ENCODE measurements at places on chromosomes 2 and 18.
A peak's percentile ranks its signal among the peaks of the same experiment; 100 is the strongest.

DNA sequence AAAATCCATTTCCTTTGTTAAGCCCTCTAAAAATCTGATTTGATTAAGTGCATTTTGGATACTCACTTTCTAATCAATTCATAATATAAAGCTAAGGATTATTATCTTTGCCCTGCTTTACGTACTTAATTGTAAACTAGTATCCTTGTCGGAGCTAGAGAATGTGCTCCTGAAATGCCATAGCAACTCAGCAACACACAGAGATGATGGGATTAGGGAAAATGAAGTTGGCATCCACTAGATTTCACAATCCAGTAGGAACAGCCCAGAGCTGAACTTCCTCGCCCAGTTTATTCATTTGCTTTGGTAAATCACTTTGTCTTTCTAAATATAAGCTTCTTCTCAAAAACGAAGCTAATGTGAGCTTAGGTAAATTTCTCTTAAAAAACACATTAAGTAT is 386.3 kb downstream of the CTNNA2 start:
- no peak for DNase-seq

DNA sequence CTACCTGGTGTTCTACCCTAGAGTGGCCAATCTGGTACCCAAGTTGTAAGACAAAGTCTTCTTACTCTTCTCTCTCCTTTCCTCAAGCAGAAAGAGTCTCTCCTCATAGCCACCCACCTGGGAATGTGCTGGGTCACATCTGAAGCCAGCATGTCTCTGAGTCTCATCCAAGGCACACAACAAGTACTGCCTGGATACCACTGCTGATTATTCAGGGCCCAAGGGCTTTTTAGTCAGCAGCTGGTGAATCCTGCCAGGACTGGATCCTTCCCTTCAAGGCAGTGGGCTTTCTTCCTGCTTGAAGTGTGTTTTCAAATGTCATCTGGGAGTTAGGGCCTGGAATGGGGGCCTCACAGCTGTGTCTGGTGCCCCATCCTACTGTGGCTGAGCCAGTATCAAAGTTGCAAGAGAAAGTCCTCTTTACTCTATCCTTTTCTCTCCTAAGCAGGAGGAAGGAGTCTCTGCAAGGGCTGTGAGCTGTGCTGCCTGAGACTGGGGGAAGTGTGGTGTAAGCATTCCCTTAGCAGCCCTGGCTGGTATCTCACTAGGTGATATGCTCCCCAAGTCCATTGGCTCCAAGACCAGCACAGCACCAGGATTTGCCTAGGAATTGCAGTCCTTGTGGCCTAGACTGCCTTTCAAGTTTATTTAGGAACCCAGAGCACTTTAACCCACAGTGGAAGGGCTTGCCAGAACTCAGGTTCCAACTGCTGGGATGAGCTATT is 27.2 kb downstream of the OXER1 start:
- DNase-seq, result no peak

- DNase-seq, result no peak
Measured at GRCh38 chr2:28375236-28375635, 17.4 kb upstream of the FOSL2 start.

DNA sequence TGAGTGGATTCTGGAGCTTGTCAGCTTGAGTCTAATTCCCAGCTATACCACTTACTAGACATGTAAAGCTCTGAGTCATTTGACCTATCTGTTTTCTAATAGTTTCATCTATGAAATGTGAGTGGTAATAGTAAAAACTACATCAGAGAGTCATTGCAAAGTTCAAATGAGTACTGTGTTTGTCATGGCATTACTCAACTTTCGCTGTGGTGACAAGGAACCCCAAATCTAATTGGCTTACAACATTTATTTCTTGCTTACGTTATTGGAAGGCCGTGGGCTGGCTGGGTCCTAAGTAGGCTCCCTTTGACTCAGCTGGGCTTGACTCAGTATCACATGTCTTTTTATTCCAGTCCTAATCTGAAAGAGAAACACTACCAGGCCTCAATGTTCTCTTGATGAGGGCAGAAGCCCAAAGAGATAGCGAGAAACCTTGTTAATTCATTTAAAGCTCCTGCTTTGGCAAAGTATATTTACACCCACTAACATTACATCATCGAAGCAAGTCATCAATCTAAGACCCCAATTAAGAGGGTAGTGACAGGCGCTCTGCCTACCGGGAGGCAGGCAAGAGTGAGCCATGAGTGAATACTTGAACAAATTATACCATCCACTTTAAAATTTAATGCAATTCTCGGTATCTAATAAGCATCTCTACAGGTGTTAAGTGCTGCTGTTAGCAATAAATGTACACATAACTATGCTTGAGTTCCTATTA is 431.8 kb upstream of the SPHKAP start:
- DNase-seq, result peak; percentile 98

DNA sequence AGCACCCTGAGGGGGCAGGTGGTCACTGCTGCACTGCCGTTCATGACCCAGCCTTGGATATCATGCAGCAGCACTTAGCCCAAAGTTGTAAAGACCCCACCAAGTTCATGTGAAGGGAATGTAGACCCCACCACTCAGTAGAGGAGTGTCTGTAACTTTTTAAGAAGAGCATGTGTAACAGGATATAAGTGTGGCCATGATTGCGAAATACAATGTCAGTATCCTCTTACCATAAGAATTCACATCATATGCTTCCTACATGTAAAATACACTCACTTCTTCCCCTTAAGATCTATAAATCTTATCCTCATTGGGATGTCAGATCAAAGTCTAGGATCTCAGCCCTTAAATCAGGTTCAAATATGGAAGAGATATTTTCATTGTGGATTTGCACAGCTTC is 276.9 kb downstream of the PTPRM start:
- DNase-seq, result no peak

- DNase-seq, result peak; percentile 15
Measured at GRCh38 chr2:48249631-48250473, 280.1 kb upstream of the STON1 start.

DNA sequence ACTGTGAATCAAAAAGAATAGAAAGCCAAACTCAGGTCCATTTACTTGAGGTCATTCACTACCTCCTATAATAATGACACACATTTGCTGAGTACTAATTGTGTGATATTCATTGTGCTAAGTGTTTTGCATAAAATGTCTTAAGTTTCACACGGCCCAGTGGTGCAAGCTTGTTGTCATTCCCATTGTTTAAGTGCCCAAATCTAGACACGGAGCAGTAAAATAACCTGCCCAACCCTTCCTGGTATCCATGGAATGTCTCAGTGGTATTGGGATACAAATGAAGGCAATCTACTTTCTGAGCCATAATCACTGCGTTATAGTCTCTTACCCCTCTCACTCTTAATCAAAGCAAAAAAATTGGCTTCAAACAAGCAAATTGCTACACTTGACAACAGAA is 233.3 kb downstream of the NCKAP5 start:
- DNase-seq, result peak; percentile 13

DNA sequence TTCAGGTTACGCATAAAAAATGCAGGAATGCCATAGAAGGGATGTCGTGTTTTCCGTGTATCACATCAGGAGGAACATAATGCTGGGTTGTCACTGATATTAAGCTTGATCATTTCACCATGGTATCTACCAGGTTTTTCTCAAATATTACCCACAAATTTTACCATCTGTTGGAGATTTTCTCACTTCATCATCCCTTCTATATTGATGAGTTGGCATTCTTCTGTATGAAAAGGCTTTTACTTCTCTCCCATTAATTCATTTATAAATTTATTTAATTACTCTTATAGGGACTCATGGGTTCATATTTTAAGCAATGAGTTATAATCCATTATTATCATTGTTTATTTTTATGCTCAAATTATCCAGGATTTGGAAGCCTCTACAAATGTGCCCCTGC is 608.2 kb downstream of the EPHA4 start:
- DNase-seq, result no peak

DNA sequence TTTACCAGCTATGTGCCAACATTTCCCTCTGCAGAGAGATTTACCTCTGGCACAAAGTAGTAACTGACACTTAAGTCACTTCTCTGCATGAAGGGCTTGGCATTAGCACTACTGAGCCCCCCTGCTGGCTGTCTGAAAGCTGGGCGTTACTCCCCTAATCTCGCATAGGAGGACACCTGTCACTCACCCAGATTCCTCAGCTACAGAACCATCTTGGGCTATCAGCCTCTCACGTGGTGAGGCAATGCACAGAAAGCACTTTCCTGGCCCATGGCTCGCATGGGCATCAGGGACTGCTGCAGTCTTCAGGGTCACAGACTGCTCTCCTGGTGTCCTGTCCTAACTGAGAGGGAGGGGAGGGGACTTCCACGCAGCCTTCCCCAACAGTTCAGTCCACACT is 12.0 kb downstream of the SERPINE2 start:
- no peak for DNase-seq

DNA sequence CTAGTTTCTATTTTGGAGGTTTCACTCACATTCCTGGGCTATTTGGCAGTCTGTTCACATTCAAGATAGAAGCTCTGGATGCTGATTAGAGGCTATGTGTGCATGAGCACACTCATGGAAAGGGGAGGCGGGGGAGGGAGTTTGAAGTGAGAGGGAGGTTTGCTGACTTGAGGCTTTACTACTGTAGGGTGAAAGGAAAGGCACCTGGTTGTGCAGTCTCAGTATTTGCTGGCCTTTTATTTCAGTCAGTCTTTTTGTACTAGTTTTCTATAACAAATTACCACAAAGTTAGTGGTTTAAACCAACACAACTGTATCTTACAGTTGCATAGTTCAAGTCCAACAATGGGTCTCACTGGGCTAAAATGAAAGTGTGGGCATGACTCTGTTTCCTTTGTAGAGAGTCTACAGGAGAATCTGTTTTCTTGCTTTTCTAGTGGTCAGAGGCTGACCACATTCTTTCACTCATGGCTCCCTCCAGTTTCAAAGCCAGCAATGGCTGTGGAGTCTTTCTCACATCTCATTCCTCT is 47.7 kb upstream of the NR4A2 start:
- DNase-seq, result no peak

GRCh38 chr2:78780256-78780655 is 245.2 kb upstream of the REG3G start:
- no peak for DNase-seq

DNA sequence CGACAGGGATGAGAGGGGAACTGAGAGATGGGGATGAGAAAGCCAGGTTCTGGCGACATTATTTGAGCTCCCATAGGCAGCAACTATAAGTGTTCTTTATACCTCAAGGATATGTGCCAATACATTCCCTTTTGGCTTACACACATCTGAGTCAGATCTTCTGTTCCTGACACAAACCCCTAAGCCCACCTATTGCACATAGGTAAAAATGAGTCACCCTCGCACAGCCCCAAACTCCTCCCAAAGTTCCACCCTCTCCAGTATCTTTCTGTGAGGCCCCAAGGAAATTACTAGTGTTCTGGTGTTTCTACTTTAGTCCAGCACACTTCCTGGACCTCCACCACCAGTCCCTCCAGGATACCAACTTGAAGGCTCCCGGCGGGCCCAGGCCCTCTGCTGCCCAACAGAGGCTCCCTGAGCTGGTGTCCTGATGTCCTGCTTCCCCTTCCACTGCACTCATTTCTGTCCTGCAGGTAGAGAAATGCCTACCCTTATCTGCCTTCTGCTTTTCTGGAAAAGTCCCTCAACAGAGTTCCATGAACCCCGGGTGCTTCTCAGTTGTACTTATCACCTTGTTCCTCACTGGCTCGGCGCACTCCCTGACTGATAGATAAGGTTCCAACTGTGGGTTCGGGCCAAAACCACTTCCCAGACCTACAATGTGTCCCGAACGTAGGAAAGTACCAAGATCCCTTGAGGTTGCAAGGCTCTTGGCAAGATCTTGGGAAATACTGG is 125.5 kb downstream of the EN1 start:
- DNase-seq, result no peak

DNA sequence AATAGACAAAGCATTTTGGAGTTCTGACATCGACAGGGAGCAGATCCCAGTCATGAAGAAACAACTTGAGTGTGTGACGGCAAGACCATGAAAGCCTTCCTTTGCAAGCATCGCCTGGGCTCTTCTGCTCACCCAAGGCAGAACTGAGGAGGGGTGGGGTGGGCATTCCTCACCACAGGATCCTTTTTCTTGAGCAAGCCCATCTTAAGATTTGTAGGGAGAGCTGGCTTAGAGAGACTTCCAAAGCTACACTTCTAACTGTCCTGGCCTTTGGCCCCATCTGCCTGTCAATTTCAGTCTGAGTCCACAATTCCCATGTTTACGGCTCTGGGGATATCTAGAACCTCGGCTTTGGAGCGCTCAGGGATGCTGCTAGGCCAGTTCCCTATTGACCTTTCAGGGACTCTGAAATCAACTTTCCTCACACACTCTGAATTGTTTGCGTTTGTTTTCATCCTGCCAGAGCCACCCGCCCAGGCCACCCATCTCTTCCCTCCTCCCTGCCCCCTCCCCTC is 3.7 kb downstream of the KLHL14 start:
- DNase-seq, result no peak

GRCh38 chr18:50937183-50937582 is 30.7 kb upstream of the ELAC1 start:
- DNase-seq, result no peak

DNA sequence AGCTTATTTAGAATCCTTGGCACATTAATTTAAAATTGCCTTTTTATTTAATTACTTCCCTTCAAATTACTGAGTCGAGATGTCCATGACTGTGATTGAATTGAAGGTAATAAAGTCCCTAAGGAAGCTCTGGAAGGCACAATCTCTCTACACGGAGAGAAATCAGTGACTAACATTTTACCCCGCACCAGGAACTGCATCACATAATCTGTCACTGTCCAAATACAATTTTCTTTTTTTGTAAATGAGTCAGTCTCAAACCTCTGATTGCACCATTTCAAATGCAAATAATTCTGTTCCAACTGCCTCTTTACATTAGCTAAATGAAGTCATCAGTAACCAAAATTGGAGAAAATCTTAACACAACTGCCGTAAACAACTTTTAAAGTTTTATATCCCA is 311.9 kb downstream of the CCDC178 start:
- DNase-seq, result peak; percentile 60

DNA sequence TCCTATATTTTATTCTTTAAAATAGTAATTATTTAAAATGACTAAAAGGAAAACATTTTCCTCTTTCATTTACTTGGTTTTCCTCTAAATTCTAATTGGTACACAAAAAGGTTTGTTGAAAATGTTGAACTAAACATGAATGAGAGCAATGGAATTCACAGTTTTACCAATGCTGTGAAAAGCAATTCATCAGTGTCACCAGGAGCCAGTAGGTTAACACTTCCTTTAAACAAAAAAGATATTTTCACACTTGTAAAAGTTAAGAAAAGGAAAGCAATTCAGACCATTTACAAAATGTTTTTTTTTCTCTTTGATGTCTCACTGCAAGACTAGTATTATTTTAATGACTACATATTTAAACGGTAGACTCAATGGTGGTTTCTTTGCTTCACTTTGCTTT is 341.6 kb downstream of the RIT2 start:
- peak; percentile 70 for DNase-seq

- DNase-seq, result no peak
Measured at GRCh38 chr18:13261661-13262357, 43.2 kb downstream of the LDLRAD4 start.

Measured in fibroblast of lung (primary cell).